G401 (cell line): ENCODE measurements at places on chromosomes 11 and 22. TPM values are rescaled to one million over a fixed set of nuclear protein-coding genes. Genes with fewer than 3 reads are reported as not detected.

- DNase-seq: no peak
Observed at GRCh38 chr11:221998-222789, 13.9 kb downstream of the SIRT3 start.

- no peak for DNase-seq
Observed at GRCh38 chr22:36036167-36036624, 7.6 kb upstream of the RBFOX2 start.

DNA sequence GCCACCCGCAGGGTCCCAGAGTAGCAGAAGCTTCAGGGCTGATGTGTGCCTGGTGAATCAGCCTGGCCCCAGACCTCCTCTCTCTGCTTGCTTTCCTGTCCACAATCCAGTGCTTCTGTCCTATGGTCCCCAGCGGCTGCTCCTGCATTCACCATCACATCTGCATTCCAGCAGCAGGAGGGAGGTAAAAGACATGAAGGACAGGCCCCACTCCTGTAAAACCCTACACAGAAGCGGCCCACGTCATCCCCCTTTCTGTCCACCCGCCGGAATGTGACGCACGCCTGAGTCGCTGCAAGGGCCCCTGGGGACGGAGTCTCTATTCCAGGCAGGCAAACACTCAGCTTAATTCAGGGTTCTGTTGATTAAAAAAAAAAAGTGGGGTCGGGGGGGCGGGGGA, 58.3 kb downstream of the CDKN1C start:
- DNase-seq: no peak

GRCh38 chr11:125410091-125410490, 86.0 kb downstream of the FEZ1 start:
- no peak for DNase-seq

- DNase-seq: no peak
Observed at GRCh38 chr22:19826619-19826950, 28.1 kb downstream of the GNB1L start.

- no peak for DNase-seq
Observed at GRCh38 chr11:106724293-106724892, 293.9 kb downstream of the GUCY1A2 start.

The TMPRSS5 gene
- total RNA-seq: not detected in 2 replicates

- no peak for DNase-seq
Observed at GRCh38 chr11:7982582-7983119, 4.5 kb upstream of the EIF3F start.

DNA sequence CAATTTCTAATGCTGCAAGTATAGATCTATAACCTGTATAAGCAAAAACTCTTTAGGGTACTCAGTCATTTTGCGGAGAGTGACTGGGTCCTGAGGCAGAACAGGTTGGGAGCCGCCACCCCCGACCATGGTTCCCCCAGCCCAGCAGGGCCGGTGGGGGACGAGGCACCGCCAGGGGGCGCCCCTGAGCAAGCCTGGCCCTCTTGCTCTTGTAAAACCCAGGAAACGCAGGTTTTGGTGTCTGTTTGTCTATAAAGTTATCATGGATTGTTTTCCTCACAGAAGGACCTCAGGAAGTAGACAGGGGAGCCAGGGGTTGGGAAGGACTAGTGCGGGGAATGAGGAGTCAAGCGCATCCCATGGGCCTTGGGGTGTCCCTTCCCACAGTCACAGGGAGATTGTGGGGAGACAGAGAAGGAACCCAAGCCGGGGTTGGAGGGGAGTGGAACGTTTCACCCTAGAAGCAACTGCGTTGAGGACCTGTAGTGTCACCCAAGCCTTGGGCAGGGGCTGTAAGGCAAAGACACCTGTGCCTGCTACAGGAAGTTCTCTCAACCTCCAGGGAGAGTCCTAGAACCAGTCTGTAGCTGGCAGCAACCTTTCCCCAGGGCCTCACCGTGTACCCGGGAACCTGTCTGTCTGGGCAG, 26.4 kb downstream of the KCTD17 start:
- peak; percentile 4 for DNase-seq

DNA sequence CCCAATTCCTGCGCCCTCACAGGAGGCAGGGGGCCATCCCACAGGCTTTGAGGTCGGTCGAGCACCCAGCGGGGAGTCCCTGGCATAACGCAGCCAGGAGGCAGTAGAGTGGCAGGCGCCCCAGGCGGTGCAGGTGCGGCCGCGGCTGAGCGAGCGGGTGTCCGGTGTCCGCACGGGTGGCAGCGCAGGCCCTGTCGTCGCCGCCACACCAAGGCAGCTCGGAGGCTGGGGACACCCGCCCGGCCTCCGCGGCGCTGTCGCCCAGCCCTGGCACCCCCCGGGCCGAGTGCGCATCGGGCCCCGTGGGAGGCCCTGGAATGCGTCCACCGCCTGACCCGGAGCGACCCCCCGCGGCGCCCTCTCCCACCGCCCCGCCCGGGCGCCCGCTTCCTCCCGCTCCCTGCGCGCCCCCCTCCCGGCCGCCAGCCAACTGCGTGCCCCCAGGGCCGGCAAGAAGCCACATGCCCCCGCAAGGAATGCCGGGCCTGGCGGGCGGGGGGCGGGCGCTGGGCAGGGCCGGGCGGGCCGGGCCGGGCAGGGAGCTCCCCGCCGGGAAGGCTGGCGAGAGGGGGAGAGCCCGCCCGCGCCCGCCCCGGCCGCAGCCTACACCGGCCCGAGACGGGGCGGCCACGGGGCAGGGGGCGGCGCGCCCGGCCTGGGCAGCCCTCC, 33.9 kb downstream of the PRDM11 start:
- DNase-seq: peak; percentile 33

- no peak for DNase-seq
Observed at GRCh38 chr22:17369439-17370025, at the start of gene CECR2. TSS of gene CECR2 (plus strand) at chr22:17369460. CDS start at chr22:17369784, 324 bp downstream.

DNA sequence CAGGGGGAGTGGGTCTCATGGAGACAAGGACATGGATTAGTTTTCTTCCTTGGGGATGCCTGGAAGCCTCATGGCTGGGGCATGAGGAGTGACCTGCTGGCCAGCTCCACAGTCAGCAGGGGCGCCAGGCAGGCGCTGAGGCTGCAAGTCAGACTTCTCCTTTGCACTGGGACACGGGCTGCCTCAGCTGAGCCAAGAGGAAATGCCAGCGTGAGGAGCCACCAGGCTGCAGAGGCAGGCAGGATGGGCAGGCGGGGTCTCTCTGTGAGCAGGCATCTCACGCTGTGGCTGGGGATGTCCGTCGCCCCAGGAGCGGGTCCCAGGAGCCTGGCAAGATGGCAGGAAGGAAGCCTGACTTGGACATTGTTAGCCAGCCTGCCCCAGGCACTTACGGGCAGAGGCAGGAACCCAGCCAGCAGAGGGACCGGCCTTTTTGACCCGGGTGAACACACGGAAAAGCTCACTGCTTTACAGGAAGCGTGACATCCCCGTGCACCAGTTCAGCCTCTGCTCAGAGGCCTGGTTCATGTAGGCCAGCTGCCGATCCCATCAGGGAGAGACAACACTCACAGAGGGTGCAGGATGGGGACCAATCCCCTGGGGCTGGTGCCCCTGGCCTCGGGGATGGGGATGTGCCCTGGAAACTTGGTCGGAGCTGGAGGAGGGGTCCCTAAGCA, 10.2 kb downstream of the GNB1L start:
- peak; percentile 64 for DNase-seq

GRCh38 chr22:44585559-44586350, 87.7 kb upstream of the RTL6 start:
- DNase-seq: no peak

DNA sequence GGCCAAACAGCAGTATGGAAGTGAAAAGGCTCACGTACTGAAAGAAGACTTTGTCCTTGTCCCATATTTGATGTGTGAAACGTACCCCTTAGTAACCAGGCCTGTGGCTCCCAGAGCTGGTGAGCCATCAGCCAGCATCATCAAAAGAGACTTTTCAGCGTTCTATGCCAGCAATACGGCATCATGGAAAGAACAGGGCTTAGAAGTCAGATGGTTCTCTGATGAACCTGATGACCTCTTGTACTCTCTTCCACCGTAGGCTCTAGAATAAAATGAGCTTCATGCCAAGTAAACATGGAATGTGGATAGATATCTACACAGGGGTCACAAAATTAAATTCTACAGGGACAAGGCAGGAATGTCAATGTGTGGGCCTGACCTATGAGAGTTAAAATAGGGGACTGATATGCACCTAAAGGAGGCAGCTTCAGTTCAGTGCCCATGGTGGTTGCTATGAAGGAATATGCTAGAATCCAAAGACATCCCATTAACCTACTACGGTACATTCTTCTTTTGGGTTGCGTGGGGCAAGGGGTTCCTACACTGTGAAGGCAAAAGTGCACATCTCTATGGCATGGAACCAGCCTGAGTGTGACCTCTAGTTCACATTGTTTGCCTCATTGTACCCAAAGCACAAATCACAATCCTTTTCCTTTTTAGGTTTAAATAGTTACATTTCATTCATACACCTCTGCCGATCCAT, 130.6 kb downstream of the ETS1 start:
- DNase-seq: no peak

GRCh38 chr11:1876361-1877063, 15.2 kb downstream of the PRR33 start:
- DNase-seq: no peak

GRCh38 chr22:42799461-42800405, 57.3 kb downstream of the ARFGAP3 start:
- DNase-seq: no peak

The C22orf31 gene
- not detected in 2 replicates for total RNA-seq

- no peak for DNase-seq
Observed at GRCh38 chr11:2262301-2263070, 7.9 kb downstream of the ASCL2 start.

- DNase-seq: no peak
Observed at GRCh38 chr11:112563808-112564207, 303.1 kb upstream of the PLET1 start.

The POLA2 gene
- 10.8 and 19.4 TPM in 2 replicates for total RNA-seq

- no peak for DNase-seq
Observed at GRCh38 chr11:93529707-93530467, 13.3 kb downstream of the SMCO4 start.

DNA sequence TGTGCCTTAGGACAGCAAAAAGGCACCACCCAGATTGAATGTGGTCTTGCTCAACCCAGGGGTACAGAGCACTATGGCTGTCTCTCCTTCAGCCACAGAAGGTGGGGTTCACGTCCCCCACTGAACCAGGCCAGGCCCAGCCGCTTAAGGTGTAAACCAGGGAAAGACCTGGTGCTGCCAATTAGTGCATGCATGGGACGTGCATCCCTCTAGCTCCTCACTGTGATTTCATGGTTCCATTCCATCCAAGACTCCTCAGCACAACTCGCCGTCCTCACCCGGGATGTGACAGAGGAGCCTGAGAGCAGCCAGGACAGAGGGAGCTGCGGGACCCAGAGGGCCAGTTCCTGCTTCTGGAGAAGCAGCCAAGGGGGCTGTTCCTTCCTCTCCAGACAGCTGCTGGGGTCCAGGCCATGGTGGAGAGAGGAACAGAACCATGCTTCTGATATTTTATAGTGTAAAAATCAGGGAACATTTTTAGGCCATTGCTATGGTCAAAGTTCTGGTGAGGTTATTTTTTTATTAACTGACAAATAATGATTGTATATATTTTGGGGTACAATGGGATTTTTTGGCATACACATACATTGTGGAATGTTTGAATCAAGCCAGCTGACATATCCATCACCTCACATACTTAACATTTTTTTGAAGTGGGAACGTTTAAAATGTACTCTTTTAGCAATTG, 492.2 kb upstream of the B3GAT1 start:
- DNase-seq: no peak

The SEPTIN5 gene
- 8.3 and 21.4 TPM in 2 replicates for total RNA-seq

DNA sequence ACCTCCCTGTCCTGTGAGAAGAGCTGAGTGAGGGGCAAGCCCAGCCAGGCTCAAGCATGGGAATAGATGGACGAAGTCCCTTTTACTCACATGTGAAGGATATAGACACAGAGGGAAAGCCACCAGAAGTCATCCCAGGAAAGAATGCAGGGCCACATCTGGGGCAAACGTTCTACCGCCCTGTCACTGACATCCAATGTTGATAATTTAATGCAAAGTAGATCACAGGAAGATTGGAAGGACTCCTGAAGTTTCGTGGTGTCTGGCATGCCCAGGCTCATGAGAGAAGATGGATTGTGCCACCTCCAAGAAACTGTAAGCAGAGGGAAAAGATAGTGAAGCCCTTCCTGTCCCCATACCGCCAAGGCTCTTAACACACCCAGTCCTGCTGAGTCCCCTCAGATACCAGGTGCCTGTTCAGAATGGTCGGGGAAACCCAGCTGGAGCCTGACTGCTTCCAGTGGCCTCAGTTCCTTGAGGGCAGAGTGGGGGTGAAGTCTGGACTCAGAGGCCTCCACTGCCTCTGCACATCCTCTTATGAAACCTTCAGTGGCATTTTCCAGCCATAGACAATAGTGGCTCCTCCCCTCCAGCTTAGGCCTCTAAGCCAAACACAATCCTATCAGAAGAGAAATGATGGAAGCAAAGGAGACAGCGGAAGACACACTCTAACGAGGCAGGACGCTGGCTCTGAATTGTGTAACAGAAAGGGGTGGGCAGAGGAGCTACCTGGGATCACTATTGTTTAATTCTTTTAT, 7.5 kb upstream of the STK33 start:
- no peak for DNase-seq

The FGF4 gene
- not detected in 2 replicates for total RNA-seq

GRCh38 chr11:70319396-70320076, 49.0 kb downstream of the PPFIA1 start:
- DNase-seq: peak; percentile 82

DNA sequence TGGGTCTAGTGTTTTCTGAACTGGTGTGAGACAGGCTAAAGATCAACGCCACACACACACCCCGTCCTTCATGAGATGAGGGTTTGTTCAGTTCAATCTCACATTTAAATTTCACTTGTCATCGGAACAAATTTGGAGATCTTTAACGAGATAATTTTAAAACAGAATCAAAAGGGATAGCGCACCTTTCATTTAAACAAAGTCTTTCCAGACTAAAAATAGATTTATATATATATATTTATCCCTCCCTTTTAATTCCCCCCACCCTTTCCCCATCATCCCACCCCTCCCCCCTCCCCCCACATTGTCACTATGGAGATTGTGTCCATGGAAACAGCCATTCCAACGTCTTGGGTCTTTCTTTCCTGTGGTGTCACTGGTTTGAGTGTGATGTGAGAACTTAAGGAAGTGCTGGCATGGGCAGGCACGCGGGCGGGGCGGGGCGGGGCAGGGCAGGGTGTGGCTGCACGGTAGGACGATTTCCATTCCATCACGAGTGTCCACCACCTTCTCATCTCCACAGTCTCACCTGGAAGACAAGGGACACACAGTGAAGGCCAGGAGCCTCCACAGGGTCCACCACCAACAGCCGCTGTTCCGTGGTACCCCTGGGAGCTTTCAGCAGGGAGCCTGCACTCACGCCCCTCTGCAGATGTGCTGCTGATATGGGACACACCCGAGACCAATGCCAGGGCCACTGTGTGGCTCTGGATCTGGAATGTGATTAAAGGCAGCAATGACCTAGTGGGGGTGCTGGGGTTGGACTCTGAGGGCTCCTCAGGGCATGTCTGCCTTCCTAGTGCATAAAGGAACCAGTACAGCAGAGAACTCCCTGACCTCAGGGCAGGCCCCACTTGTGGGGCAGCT, 30.5 kb upstream of the CYP2D6 start:
- DNase-seq: no peak

- no peak for DNase-seq
Observed at GRCh38 chr11:71402878-71403277, 45.3 kb downstream of the DHCR7 start.

The DEFB131B gene
- total RNA-seq: not detected in 2 replicates

The CEP126 gene
- total RNA-seq: 0.07 and 1.1 TPM in 2 replicates

The SLC25A22 gene
- total RNA-seq: 48.2 and 76.5 TPM in 2 replicates

The CASP12 gene
- total RNA-seq: not detected in 2 replicates

GRCh38 chr11:8070417-8071115, 10.4 kb upstream of the TUB start:
- no peak for DNase-seq

- no peak for DNase-seq
Observed at GRCh38 chr11:34860034-34860433, 56.1 kb downstream of the APIP start.

The CNTF gene
- 0.75 and 2.0 TPM in 2 replicates for total RNA-seq

GRCh38 chr22:48181263-48181955, 1419.0 kb downstream of the TBC1D22A start:
- no peak for DNase-seq
